NCI-H1930 (cell line): ENCODE measurements at places on chromosomes 3 and 15.

DNA sequence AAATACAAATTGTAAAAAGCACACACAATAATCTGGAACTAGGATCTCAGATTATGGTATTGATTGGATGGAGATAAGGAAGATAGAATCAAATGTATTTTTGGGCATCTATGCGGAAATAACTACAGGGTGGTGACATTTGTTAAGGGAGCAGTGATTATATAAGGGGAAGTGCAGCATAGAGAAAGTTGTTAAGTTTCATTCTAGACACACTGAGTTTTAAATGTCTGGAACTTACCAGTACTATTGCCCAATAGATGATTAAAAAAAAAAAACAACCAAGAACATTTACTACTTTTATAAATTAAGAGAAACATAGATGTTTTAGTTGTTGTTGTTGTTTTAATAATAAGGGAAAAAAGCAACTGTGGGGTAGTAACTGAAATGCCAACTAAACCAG, 32.1 kb upstream of the C3orf38 start:
- no peak for DNase-seq

DNA sequence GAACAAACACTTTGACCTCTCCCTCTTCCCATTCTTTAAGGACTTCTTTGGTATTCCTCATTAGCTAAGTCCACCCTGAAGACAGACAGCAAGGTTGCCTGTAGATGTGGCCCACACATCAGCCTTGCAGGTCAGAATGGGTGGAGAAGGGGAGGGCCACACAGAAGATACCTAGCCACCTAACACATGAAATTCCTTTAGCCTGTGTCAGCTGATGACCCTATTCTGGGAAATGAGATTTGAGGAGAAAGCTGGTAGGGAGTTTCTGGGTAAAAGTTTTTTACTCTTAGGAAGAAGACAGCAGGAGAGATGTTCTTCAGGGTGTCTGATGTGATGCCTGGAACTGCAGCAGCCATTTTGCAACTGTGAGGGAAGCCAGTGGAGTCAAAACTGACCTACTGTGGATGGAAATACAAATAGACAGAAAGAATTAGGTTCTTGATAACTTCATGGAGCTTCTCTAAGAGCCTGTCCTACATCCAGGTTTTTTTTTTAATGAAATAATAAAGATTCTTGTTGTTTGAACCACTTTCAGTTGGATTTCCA, 17.8 kb upstream of the SMAD6 start:
- no peak for DNase-seq

GRCh38 chr3:26256224-26256623, 366.3 kb upstream of the LRRC3B start:
- no peak for DNase-seq

GRCh38 chr15:80456517-80457492, 52.6 kb downstream of the ARNT2 start:
- no peak for DNase-seq

DNA sequence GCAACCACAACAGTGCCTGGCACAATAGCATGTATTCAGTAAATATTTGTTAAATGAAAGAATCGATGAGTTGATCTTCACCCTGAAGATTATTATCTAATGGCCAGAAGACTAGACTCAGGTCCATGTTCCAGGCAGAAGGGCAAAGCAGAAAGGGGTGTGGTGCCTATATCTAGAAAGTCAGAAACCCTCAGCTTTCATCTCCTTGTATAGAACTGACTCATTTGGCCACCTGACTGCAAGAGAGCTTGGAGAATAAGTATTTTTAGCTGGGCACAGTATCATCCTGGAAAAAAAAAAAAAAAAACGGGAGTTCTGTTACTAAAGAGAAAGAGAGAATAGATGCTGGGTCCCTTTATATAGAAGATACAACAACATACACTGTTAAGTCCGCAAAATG, 69.7 kb upstream of the SPRED1 start:
- no peak for DNase-seq

DNA sequence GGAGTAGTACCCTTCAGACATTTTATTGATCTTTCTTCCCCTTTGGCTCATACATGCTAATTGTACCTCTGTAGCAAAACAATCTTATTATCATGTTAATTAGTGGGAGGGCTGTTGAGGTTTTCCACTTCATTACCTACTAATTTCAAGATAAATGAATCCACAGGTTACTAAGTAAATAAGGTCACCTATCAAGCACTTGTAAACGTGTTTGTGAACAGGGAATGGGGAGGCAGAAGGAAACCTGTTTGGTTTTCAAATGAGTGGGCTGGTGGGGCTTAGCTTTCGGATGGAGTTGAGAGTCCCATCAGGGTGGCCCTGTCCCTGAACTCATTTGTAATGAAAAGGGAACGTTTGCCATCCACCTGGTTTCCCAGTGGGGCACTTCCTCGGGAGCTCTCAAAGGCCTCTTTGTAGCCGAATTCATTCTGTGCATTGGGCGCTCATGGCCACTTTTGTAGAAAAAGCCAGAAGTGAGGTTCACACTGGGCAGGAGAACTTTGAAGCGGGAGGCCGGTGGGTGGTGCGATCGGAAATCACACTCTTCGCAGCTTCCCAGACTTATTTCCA, 419.8 kb upstream of the NR2F2 start:
- no peak for DNase-seq

DNA sequence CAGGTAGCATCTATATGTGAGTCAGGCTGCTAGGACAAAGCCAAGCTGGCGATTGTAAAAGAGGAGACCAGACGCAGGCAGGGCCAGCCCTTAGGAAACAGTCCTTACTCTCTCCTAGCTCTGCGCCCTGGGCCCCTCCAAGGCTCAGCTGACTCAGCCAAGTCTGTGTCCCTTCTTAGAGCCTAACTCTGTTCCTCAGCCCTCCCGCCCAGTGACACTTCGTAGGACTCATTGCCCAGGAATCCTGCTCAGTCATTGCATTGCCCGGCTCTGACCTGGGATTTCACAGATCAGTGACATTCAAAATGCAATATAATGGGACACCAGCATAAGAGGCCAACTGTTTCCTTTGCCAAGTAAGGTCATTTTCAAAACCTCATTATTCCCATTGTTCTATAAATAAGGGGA, 244.2 kb downstream of the TLE3 start:
- DNase-seq: no peak

GRCh38 chr3:63937661-63938651, 25.8 kb upstream of the SCAANT1 start:
- DNase-seq: no peak

- no peak for DNase-seq
Observed at GRCh38 chr3:74621581-74621980, 7.1 kb upstream of the CNTN3 start.

DNA sequence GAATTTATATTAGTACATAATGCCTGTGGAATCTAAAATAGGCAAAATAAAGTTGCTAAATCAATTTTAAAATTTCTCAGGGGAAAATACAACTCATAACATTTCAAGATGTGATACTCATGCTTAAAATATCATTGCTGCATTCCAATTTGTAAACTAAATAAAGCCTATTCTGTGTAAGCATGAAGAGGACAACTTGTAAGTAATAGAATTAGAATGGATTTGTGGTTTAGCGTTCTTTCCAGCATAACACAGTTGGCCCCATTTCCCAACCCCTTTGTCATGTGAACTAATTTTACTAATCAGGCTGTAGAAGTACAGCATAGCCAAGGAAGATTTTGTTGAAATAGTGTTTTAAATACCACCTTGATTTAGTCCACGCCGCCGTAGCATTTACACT, 437.2 kb downstream of the SI start:
- no peak for DNase-seq

- no peak for DNase-seq
Observed at GRCh38 chr3:20974396-20974795, 776.6 kb downstream of the ZNF385D start.
